Kidney (tissue), 22 donors: ENCODE measurements at places on chromosomes 3 and 15. TPM values are rescaled to one million over a fixed set of nuclear protein-coding genes. Genes with fewer than 3 reads are reported as not detected.
A peak's percentile ranks its signal among the peaks of the same experiment; 100 is the strongest.

DNA sequence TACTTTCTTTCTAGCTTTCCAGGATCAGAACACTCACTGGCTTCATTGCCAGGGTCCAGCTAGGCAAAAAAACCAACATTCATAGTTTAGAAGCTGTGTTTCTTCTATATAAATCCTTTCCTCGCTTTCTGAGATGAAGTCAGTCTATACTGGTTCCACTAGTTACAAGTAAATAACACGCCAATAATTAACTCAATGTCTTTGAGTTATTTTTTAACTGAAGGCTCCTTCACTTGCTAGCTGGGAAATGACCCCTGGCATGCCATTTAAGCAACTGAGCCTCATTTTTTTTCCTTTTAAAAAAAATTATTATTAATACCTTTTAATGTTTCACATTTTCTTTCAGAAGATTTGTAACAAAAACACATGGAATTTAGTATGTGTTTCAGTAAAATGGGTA lies 2.1 kb upstream of the CCDC174 start:
- peak overlapping the region; percentile 55 for H3K4me3 ChIP-seq
- H3K36me3 ChIP-seq, result no peaks in the 10 kb centered on the region
- H3K27me3 ChIP-seq, result no peaks in the 10 kb centered on the region
- peaks cover 45% of the 10 kb centered on the region for H3K4me1 ChIP-seq
- peak overlapping the region; percentile 92 for H3K27ac ChIP-seq
- no peak for DNase-seq

DNA sequence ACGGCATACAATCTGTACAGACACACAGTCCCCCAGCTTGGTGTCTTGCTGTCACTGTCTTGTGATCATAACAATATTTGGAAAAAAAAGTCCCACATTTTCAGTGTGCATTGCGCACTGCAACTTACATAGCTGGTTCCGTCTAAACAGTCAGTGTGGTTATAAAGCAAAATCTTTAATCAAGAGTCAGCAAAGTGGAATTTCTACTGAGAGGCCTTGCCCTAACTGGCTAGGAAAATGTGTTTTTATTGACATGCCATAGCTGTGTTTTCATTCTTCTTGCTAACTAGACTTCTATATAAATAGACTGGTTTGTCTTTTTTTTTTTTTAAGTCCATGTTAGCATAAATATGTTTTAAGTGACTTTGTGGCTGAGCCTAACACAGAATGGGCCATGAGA lies 174.8 kb downstream of the POLR2M start:
- DNase-seq, result no peak
- no peaks in the 10 kb centered on the region for H3K36me3 ChIP-seq
- H3K4me3 ChIP-seq, result no peak overlapping the region
- H3K27ac ChIP-seq, result no peak overlapping the region
- H3K27me3 ChIP-seq, result no peaks in the 10 kb centered on the region

- H3K4me1 ChIP-seq, result no peaks in the 10 kb centered on the region
- H3K27ac ChIP-seq, result no peak overlapping the region
- H3K27me3 ChIP-seq, result no peaks in the 10 kb centered on the region
- no peaks in the 10 kb centered on the region for H3K36me3 ChIP-seq
- H3K4me3 ChIP-seq, result no peak overlapping the region
Measured at GRCh38 chr3:14429237-14429636, 26.8 kb downstream of the SLC6A6 start.

DNA sequence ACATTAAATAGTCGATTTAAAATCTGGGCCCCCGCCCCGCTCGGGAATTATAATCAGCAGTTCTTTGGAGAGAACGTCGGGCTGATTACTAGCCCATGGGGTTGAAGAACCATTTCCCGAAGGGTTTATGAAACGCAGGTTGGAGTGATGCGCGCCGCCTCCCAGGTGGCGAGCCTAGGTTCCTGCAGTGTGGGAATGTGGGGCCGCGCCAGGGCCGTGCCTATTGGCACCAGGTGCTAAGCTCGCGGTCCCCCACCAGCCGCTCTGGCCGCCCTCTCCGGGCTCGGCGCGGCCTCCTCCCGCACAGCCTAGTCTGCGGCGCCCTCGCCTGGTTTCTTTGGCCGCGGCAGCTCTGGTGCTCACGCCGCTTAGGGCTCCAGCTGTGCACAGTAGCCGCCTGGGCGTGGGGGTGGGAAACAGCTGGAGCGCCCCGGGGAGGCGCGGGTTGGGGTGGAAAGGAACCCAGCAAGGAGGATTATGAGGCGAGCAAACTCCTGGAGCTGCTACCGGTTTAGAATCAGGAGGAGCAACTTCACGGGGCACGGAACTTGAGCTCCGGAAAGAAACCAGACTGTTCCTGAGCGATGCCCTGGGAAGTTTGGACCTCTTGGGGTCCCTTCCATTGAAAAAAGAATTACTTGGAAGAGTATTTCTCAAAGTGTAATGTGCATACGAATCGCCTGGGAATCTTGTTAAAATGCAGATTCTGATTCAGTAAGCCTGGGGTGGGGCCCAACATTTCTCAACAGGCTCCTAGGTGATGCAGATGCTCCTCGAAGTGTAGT lies 5.6 kb upstream of the MECOM start:
- no peaks in the 10 kb centered on the region for H3K36me3 ChIP-seq
- H3K27me3 ChIP-seq, result peaks cover 29% of the 10 kb centered on the region

- no peak overlapping the region for H3K27ac ChIP-seq
- H3K4me3 ChIP-seq, result no peak overlapping the region
- DNase-seq, result no peak
- no peaks in the 10 kb centered on the region for H3K27me3 ChIP-seq
- H3K36me3 ChIP-seq, result no peaks in the 10 kb centered on the region
- H3K4me1 ChIP-seq, result peaks cover 2% of the 10 kb centered on the region
Measured at GRCh38 chr15:70475921-70476320, 287.4 kb downstream of the UACA start.

DNA sequence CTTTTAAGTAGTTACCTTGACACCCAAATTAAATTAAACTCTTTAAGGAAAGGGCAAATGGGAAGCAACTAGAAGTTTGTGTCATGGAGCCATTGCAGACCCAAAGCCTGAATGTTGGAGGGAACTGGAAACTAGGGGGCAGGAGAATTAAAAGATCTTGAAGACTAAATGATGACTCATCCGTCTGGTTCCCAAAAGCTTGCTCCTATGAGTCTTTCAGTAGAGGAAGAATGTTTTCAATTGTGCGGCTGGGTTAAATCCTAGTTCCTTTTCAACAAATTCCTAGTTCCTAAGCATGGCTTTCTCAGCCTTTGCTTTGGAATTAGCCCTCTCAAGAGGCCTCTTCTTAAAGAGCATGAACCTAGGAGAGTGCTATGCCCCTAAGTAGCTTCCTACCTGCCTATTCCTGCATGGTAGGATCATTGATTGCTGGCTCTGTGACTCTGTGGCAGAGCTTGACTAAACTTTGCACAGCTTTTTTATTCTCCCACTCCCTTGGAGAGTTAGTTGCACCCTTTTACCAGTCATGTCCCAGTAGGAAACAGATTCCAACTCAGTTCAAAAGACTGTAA lies 17.7 kb downstream of the CLEC3B start:
- no peak overlapping the region for H3K4me3 ChIP-seq
- no peaks in the 10 kb centered on the region for H3K27me3 ChIP-seq
- no peak overlapping the region for H3K27ac ChIP-seq

DNA sequence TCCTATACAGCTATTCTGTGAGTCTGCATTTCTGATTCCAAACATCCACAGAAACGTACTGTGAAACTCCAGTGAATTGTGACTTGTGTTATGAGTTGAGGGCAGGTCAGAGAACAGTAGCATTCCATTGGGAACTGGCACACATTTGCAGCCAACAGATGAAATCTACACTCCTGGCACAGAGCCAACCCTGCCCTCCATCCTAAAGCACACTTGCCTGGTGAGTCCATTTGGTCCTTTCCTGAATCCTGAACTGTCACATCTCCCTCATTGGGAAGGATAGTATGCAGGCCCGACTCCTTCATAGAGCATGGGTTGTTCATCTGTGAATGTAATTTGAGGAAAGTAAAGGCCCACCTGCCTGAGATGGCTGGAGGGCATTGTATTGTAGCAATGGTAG lies 314.3 kb upstream of the RASGRP1 start:
- no peak overlapping the region for H3K27ac ChIP-seq
- H3K36me3 ChIP-seq, result no peaks in the 10 kb centered on the region
- no peak overlapping the region for H3K4me3 ChIP-seq
- peaks cover 3% of the 10 kb centered on the region for H3K4me1 ChIP-seq
- H3K27me3 ChIP-seq, result no peaks in the 10 kb centered on the region

The PEX11A gene
- 13.7 TPM for polyA plus RNA-seq

The DGKG gene
- 0.95 TPM for polyA plus RNA-seq

DNA sequence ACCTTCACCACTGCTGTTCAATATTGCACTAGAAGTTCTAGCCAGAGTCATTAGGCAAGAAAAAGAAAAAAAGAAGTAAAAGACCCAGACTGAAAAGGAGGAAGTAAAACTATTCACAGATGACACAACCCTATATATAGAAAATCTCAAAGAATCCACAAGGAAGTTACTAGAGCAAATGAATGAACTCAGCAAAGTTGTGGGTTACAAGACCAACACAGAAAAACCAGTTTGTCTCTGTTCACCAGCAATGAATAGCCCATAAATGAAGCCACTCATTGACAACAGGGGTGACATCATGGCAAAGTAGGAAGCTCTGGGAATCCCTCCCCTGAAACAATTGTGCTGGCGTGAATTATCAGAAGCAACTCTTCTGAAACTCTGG lies 4.6 kb downstream of the CFAP100 start:
- H3K4me1 ChIP-seq, result no peaks in the 10 kb centered on the region
- no peak for DNase-seq
- no peaks in the 10 kb centered on the region for H3K27me3 ChIP-seq
- no peaks in the 10 kb centered on the region for H3K36me3 ChIP-seq

- no peak overlapping the region for H3K27ac ChIP-seq
- no peak for DNase-seq
- no peaks in the 10 kb centered on the region for H3K27me3 ChIP-seq
- no peaks in the 10 kb centered on the region for H3K36me3 ChIP-seq
- H3K4me3 ChIP-seq, result no peak overlapping the region
- H3K4me1 ChIP-seq, result no peaks in the 10 kb centered on the region
Measured at GRCh38 chr3:174533286-174533685, 325.8 kb upstream of the NAALADL2 start.

- DNase-seq, result peak; percentile 65
- no peaks in the 10 kb centered on the region for H3K27me3 ChIP-seq
- H3K4me3 ChIP-seq, result peak overlapping the region; percentile 99
- no peaks in the 10 kb centered on the region for H3K36me3 ChIP-seq
- peak overlapping the region; percentile 90 for H3K27ac ChIP-seq
Measured at GRCh38 chr15:64092864-64093626, 593 bp downstream of the CIAO2A start.

GRCh38 chr15:38062696-38063095 lies 128.3 kb downstream of the TMCO5A start:
- no peaks in the 10 kb centered on the region for H3K36me3 ChIP-seq
- DNase-seq, result no peak

The SUCLG2 gene
- 117 TPM for polyA plus RNA-seq

GRCh38 chr15:85335193-85335942 lies 45.0 kb upstream of the AKAP13 start:
- peaks cover 9% of the 10 kb centered on the region for H3K4me1 ChIP-seq
- H3K36me3 ChIP-seq, result no peaks in the 10 kb centered on the region
- H3K27me3 ChIP-seq, result no peaks in the 10 kb centered on the region

The LIPH gene
- 3.2 TPM for polyA plus RNA-seq

- no peak overlapping the region for H3K4me3 ChIP-seq
- H3K27ac ChIP-seq, result no peak overlapping the region
- no peaks in the 10 kb centered on the region for H3K27me3 ChIP-seq
- H3K36me3 ChIP-seq, result no peaks in the 10 kb centered on the region
- H3K4me1 ChIP-seq, result no peaks in the 10 kb centered on the region
Measured at GRCh38 chr15:82662641-82663040, 15.5 kb upstream of the CPEB1 start.

The SPATA12 gene
- not detected for polyA plus RNA-seq

DNA sequence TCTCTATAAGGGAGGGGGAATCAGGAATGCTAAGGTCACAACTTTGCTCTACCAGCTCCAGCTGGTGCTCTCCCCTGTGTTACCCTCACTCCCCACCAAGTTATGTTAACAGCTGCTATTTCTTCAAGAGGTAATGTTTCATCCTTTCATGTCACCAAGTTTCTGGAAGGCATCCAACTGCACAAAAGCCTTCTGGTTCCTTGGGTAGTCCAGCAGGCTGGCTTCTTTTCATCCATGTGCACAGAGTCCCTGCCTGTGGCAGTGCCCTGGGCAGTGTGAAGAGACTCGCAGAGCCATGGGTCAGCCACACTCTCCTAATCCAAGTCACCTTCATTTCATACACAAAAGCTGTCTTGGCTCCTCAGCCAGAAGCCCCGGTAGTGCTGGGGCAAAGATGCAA lies 737.5 kb upstream of the LMCD1 start:
- no peak for DNase-seq
- no peaks in the 10 kb centered on the region for H3K27me3 ChIP-seq
- H3K27ac ChIP-seq, result no peak overlapping the region

DNA sequence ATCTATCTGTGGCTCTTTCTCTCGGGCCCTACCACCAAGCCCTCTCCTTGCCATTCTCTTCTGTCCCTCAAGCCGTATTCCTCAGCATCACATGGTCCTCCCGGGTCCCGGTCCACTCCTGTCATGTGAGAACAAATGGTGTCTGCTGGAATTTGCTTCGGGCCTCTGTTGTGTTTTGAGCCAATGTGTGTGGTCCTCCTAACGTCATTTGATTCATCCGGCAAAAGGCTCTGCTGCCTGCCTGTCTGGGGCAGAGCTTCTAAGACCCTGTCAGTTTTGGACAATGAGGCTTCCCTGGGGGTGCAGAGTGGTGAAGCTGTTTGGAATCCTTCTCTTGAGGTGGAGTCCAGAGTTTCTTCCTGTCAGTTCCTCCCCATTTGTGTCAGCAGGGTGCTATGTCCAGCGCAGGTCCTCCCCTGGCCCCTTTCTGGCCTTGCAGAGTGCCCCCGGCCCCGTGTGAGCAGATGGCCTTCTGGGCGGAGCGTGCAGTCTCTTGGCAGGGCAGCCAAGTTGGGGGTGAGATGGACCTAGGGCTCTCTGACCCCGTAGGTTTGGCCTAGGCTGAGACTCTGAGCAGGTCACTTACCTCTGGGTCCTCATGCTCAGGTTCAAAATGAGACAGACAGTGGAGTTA lies 93.6 kb downstream of the APBA2 start:
- DNase-seq, result peak; percentile 61
- no peaks in the 10 kb centered on the region for H3K4me1 ChIP-seq

GRCh38 chr3:129605922-129606635 lies 397 bp downstream of the PLXND1 start:
- no peak for DNase-seq
- peak overlapping the region; percentile 74 for H3K27ac ChIP-seq
- H3K27me3 ChIP-seq, result no peaks in the 10 kb centered on the region
- peaks cover 36% of the 10 kb centered on the region for H3K4me1 ChIP-seq
- H3K4me3 ChIP-seq, result peak overlapping the region; percentile 69

The CCDC9B gene
- polyA plus RNA-seq, result 4.7 TPM

- H3K4me3 ChIP-seq, result no peak overlapping the region
- DNase-seq, result no peak
- H3K4me1 ChIP-seq, result no peaks in the 10 kb centered on the region
- H3K36me3 ChIP-seq, result no peaks in the 10 kb centered on the region
Measured at GRCh38 chr3:117439812-117440211, 730.2 kb downstream of the TUSC7 start.

The VPS39 gene
- 33.1 TPM for polyA plus RNA-seq

The PLXNB1 gene
- 101 TPM for polyA plus RNA-seq

- no peaks in the 10 kb centered on the region for H3K27me3 ChIP-seq
- H3K36me3 ChIP-seq, result no peaks in the 10 kb centered on the region
- peaks cover 4% of the 10 kb centered on the region for H3K4me1 ChIP-seq
- no peak overlapping the region for H3K4me3 ChIP-seq
Measured at GRCh38 chr3:139394116-139394515, 4.7 kb upstream of the COPB2 start.

- no peak overlapping the region for H3K4me3 ChIP-seq
- DNase-seq, result no peak
- no peaks in the 10 kb centered on the region for H3K36me3 ChIP-seq
- no peaks in the 10 kb centered on the region for H3K27me3 ChIP-seq
- H3K27ac ChIP-seq, result no peak overlapping the region
Measured at GRCh38 chr3:89697321-89697916, 590.0 kb downstream of the EPHA3 start.

The CATSPER2 gene
- polyA plus RNA-seq, result 1.9 TPM

The NR2E3 gene
- polyA plus RNA-seq, result not detected

The PCYT1A gene
- 19.6 TPM for polyA plus RNA-seq
